ELF-1 (cell line): ENCODE measurements at places on chromosomes 7 and 10.

GRCh38 chr7:130986261-130986690 lies 252.3 kb upstream of the KLF14 start:
- DNase-seq: no peak

- no peak for DNase-seq
These were observed 221.5 kb downstream of the SUGCT start for GRCh38 chr7:40356312-40356711.

DNA sequence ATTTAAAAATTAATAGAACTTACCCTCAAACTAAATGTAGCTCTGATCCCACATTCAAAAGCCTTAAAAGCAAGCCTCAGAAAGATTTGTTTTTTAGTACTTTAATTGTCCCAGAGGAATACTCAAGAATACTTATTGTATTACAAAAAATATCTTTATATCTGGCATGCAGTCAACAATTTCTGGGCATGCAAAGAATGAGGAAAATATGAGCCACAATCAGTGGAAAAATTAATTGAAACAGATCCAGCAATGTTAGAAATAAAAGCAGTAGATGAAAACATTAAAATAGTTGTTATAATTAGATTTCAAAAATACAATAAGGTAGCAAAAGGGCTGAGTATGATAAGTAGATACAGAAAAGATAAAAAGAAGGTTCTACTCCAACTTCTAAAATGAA lies 154.7 kb downstream of the PON1 start:
- no peak for DNase-seq

DNA sequence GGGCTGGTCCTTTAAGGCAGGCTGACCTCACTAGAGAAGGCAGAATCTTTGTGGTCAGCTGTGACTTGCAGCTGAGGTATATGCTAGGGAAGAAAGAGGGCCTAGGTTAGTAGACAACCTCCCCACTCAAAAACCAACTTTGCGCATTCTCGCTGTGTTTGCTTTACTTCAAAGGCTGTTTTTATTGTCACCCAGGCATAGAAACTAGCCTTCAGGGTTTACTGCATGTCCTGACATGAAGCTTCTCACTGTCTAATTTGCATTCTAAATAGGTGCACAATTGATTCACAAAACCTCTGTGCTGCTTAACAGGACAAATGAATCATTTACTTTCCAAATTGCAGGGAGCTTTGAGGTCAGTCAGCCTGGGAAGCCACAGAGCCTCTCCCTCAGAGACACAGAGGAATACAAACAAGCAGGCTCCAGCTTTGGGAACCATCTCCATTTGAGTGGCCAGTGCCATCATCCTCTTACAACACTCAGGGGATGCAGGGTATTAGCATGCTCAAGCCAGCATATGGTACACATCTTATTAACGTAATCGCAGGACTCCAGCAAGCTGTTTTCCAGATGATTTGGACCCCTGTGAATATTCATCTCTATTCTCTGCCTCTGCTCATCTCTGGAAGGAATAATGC lies 596.4 kb upstream of the GHITM start:
- DNase-seq: peak; percentile 28

GRCh38 chr7:24981171-24981951 lies 1.4 kb upstream of the OSBPL3 start:
- DNase-seq: peak; percentile 52

DNA sequence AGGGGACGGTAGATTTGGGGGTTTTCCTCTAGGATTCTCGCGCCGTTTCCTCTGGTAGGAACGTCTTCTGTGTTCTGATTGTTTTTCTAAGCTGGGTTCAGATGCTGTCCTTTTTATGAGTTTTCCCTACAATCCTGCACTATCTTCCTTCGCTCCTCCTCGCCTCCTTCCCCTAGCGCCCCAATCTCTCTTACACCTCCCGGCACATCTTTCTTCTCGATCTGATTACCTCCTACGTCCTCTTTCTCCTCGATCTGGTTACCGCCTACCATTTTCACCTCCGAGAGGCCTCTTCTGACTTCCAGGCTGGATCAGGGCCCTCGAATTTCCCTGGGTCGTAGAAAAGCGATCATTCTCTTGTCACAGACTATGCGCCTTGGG lies 413 bp downstream of the BUD31 start:
- no peak for DNase-seq

DNA sequence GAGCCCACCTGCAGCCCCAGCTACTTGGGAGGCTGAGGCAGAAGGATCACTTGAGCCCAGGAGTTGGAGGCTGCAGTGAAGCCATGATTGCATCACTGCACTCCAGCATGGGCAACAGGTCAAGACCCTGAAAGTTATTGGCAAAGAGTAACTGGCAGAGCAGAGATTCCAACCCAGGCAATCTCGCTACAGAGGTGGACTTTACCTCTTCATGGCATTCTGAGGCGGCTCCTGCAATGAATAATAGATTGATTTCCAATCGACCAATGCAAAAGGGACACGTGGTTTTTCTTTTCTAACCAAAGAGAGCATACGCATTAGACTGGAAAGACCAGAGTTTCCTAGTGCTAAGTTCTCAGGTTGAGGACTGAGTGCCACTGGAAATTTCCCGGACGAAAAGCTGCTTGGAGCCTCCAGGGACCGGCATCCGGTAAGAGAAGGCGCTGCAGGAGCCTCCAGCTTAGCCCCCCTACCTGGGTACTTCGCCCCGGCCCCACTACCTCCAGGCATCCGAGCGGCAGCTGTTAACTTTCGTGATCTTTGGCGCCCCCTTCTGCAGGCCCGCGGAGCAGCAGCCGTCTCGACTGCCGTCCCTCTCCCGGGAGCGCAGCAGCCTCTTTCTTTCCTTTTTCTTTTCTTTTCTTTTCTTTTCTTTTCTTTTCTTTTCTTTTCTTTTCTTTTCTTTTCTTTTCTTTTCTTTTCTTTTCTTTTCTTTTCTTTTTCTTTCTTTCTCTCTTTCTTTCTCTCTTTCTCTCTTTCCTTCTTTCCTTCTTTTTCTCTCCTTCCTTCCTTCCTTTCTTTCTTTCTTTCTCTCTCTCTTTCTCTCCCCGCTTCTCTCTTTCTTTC lies 4.1 kb downstream of the MBLAC1 start:
- DNase-seq: peak; percentile 91

DNA sequence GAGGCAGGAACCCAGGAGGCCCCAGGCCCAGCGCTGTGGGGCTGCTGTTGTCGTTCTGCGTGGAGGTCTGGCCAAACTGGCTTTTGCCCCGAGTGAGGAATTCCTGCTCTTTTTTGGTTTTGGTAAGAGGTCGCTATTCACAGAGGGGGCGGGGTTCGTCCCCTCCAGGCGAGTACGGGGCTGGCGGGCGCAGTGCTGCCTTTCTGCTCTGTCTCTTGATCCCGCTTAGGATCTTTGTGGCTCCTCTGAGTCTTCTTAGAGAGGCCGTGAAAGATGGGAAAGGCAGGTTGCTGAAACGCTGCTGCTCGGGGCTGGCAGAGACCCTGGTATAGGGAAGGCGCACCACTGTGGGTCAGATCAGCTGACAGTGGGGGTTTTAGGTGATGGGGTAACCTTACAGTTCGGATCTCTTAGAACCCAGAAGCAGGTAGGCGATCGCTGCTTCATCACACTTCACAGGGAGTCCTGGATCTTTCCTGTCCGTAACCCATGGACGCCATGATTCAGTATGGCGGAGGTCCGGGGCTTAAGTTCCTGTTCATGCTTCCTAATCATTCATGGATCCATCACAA lies 136.7 kb downstream of the KIF20B start:
- peak; percentile 54 for DNase-seq

- DNase-seq: no peak
These were observed 29.7 kb downstream of the ZFAND2A start for GRCh38 chr7:1130021-1130990.

DNA sequence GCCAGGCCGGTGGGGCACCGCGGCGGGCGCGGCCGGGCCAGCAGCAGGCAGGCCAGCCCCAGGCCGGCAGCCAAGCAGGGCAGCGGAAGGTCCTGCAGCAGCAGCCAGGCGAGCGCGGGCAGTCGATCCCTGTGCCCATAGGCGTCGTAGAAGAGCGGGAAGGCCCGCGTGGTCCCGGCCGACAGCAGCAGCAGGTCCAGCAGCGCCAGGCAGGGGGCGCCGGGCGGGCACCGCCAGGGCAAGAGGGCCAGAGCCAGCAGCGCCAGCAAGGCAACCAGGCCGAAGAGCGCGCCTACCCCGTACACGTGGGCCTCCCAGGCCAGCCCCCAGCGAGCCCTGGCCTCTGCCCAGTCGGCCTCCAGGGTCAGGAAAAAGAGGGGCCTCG lies 8.4 kb upstream of the RBM28 start:
- peak; percentile 90 for DNase-seq

- DNase-seq: no peak
These were observed 1105.7 kb downstream of the XPNPEP1 start for GRCh38 chr10:108817584-108817983.

DNA sequence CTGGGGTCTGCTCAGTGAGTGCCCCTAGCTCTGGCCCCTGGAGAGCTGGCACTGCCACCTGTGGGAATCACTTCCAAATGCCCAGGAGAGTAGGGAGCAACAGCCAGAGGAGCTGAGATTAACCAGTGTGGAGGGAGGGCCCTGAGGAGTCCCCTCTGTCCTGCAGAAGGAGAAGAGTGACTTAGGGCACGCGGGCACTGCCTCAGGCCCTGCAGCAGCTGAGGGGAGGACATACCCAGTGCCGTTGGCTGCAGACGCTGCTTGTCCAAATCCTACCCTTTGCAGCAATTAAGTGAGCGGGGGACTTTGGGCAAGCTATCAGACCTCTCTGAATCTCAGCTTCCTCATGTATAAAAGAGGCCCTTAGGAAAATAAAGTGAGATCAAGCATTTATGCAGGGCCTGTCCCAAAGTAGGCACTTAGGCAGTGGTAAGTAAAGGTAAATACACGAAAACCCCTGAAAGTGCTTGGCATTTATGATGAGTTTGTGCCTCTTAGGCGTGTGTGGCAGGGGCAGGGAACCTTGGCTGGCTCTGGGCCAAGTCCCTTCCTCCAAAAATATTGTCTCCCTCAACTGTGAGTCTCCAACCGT lies 16.9 kb downstream of the PRF1 start:
- DNase-seq: no peak

DNA sequence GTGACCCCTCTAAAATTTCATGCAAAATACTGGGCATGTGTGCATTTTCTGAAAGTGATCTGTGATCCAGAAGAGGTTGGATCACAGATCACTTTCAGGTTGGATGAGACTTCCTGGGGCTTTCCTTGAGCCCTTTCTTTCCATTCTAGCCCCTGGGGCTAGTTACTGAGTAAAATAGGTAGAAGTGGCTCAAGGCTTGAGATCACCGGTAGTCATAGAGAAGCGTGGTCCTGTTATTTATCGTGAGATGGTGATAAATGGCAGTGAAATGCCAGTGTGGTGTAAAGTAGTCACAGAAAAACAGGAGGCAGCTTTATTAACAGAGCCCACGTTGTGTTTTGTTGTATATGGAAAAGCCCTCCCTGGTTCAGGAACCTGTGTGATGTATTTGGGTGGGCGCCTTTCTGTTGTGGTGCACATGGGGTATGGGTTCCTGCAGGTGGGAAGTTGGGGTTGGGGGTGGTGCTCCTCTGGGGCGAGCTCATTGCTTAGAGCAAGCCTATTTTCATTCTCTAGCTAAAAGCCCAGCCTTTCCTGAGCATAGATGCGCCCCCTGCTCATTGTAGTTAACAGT lies 34.0 kb upstream of the SH2D4B start:
- no peak for DNase-seq

DNA sequence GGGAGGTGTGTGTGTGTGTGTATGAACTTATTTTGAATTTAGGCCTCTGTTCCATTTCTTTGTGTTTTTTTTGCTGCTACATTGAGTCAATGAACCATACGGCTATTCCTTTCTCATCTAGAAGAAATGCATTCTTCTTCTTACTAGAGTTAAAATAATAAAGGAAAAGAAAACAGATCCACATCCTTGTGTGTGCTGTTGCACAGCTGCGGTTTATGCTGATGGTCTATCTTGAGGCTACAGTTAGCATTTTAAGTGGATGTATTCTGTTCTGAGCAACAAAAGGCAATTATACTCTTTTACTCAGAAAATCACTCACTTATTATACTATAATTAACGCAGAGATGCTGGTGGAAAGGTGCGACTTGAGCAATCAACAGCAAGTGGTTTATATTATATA lies 615.0 kb upstream of the MBL2 start:
- DNase-seq: no peak

DNA sequence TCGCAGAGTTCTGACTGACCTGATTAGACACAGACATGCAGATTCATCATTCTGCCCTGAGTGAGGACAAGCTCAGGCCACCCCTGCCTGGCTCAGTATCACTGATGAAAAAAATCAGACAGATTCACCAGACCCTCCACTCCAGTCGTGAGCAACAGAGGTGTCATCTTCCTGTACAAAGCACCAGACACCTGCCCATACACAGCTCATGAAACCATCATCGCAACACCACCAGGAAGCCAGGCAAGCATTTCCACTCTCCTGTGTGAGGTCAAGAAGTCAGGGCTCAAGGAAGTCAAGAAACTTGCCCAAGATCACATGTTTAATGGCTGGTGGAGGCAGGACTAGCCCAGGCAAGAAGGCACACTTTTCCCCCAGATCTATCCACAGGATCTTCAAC lies 163.0 kb downstream of the CALN1 start:
- DNase-seq: no peak

DNA sequence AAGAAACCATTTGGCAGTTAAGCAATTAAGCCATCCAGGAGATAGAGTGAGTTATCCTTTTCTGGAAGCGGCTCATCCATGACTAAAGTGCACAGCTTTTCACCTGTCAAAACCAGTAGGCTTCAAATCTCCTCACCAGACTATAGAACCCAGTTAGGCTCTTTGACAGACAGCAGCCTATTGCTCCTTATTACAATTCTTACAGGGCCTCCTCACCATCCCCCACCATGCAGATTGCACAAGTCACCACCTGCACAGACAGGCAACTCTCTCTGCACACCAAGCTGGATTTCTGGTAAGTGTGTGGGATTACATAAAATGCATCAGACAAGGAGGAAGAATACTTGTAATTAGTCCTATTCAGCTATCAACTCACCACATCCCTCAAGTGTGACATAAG lies 301.6 kb downstream of the SNX13 start:
- DNase-seq: no peak

DNA sequence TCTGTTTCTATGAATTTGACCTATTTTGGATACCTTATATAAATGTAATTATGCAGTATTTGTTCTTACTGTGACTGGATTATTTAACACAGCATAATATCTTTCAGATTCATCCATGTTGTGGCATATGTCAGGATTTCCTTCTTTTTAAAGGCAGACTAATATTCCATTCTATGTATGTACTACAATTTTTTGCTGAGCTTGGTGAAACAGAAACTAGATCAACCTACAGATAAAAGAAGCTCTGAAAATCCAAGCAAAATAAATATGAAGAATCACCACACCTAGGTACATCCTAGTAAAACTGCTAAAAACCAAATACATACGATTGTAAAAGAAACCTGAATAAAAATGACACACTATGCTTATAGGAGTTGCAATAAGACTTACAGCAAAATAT lies 300.5 kb downstream of the HTR7 start:
- no peak for DNase-seq

DNA sequence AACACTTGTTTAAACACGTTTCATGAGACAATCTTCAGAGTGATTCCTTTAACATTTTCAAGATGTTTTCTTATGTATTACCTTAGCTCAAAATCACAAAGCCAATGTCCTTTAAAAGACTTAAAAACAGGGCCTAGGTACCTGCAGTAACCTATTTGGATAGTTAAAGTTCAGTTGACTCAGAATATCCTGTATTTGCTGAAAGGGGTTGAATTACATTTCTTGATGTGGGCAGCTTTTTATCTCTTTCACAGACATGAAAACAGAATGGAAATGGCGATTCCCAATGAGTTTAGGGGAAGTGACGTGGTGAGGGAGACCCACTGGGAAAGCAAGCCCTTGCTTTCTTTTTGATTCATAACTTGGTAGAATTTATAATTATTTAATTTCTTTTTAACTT lies 324.4 kb upstream of the AOAH start:
- DNase-seq: no peak

GRCh38 chr7:2445047-2445446 lies 31.2 kb downstream of the GRIFIN start:
- no peak for DNase-seq
